ENCODE measurements at places on chromosomes 1 and 21.

DNA sequence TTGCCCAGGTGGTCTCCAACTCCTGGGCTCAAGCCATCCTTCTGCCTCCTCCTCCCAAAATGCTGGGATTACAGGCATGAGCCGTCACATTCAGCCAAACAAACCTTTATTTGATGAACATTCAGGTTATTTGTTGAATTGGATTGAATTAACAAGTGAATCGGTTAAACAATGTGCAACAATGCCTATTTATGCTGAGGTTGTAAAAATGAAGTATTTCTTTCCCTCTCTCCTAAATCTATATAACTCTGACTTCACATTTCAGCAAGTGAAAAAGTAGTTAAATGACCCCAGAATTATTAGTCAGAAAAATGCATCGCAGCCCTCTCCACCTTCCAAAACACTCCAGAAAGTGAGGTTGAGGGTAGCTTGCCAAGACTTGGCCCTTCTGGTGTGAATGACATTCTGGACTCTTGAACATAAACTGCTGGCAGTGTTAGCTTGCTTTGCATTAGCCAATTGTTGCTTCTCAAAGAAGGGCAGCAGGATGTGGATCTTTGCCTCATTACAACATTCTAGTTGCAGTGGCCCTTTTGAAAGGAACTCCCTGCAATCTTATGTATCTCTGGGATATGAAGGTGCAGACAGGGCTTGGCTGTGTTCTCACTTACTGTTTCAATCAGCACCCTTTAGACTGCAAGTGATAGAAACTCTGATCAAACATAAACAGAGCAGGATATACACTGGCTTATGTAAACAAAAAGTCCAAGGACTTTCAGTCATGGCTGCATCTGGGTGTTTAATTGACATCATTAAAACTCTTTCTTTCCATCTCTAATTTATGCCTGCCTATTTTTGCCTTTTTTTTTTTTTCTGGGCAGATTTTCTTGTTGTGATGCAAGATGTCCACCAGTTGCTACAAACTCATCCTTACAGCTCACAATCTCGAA, 22.4 kb downstream of the EDN2 start:
- DNase-seq = no peak

DNA sequence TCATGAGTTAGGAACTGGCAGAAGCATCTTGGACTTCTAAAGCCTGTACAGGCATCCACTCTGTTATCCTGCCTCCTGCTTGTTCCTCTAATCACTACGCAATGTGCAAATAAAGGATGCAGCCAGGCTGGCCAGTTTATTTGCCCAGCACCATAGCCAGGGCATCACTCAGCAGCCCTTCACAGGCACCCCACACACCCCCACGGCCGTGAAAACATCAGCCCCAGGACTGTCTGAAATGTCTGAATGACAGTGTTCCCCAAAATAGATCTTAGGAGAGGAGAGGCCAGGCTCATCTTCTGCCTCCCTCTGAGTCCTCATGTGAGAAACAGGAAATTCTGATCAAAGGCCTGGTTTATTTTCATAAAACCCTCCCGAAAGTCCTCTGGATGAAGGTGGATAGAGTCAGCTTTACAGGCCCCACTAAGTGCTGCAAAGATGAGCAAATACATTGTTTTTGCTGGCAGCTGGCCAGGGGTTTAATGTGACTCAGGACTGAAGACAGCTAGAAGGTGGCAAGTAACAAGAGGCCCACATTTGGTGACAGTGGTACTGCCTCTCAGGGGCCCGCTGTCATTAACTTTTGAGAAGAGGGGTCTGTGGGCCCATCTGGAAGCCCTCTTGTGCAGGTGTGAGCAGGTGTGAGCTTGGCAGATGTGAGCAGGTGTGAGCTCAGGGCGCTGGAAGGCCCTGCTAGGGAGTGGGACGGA, 32.9 kb downstream of the GRHL3 start:
- no peak for DNase-seq

- no peak for DNase-seq
These were observed 114.8 kb downstream of the KCNK1 start for GRCh38 chr1:233728721-233729120.

DNA sequence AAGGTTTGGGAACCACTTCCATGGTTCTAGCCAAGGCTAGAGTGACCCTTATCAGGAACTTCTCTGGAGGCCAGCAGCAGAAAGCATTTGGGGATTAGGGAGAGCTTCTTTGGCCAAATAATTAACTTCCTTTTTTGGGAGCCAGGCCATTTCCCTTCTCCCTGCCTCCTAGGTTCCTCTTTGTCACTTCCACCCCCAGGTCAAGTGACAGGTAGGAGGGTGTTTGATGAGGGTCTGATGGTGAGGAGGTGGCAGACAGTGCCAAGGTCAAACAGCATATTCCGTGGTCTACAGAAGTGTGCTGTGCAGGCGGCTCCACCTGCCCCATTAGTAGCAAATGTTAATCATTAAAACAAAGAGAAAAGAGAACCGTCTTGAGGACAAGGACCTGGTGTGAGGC, 1.9 kb upstream of the KCNA10 start:
- DNase-seq = no peak

- DNase-seq = no peak
These were observed 13.9 kb upstream of the COL18A1 start for GRCh38 chr21:45390831-45391742.

- DNase-seq = no peak
These were observed 851.2 kb upstream of the ADAMTS5 start for GRCh38 chr21:27817902-27818623.

- DNase-seq = no peak
These were observed 8.5 kb downstream of the MEF2D start for GRCh38 chr1:156492013-156492590.

DNA sequence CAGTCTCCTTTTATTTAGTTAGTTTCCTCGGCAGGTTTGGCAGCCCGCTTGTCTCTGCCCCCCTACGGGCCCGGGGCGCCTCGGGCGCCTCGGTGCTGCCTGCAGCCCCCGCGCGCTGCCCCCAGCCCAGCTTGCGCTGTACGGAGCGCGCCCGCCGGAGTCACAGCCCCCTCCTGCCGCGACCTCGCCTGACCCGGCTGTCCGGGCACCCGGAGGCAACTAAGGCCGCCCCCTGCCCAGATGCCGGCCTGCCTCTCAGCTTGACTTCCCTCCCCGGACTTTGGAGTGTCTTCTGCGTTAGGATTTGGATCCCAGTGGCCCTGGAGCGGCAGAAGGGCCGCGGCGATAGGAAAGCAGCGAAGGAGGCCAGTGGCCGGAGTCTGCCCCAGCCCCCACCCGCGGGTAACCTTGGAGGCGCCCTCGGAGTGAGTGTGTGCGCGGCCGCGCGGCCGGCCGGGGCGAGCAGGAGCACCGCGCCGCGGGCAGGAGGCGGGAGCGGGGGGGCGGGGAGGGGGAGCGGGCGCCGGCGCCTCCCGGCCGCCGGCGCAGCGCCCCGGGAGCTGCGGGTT, 7.6 kb downstream of the CDKN2C start:
- peak; percentile 53 for DNase-seq

GRCh38 chr1:180785291-180785690, 127.4 kb upstream of the KIAA1614 start:
- DNase-seq = no peak

GRCh38 chr1:229470406-229471043, 36.6 kb upstream of the ACTA1 start:
- no peak for DNase-seq

GRCh38 chr1:31064718-31065309, 703 bp downstream of the PUM1 start:
- DNase-seq = peak; percentile 49

GRCh38 chr21:36288651-36289243, 31.2 kb upstream of the MORC3 start:
- no peak for DNase-seq

DNA sequence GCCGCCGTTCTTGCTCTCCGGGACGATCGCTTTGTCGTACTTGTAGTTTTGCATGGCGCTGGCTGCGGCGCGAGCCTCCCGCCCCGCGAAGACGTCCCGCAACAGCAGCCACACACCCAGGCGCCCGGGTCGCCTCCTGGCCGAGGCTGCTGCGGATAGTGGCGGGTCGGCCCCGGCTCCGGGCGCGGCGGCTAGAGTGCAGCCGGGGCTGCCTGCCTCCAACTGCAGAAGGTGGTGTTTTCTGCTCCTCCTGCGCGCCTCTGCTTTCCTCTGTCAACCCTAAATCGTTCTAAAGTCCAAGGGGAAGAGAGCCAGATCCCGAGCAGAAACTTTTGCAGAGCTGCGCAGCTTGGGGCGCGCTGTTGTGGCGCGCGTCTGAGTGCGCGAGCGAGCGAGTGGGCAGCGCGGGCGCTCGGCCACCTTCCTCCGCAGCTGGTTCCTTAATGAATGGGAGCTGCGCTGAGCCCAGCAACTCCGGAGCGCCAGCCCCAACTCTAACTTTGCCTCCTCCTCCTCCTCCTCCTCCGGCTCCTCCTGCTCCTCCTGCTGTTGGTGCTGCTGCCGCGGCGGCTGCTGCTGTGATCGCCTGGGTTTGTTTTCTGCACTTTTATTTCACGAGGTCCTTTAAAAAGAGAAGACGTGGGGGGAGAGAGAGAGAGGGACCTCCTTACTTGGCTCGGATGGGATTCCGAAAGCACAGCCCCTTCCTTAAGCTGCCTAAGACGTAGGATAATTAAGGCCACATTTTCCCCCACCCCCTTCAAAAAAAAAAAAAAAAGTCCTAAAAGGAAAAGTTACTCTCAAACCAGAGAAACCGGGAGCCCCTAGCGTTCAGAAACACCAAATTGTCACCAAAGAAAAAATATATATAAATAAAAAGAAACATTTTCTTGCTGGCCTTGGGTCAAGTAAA, at the start of gene PLPP3:
TSS of gene PLPP3 (minus strand) at position 601 of the 913 bp plus-strand sequence. CDS start at position 54, 547 bp downstream.
- DNase-seq = peak; percentile 89

GRCh38 chr1:114369930-114370329, 141.1 kb downstream of the TRIM33 start:
- DNase-seq = no peak

- DNase-seq = no peak
These were observed 26.3 kb downstream of the RAB7B start for GRCh38 chr1:205976708-205977401.

DNA sequence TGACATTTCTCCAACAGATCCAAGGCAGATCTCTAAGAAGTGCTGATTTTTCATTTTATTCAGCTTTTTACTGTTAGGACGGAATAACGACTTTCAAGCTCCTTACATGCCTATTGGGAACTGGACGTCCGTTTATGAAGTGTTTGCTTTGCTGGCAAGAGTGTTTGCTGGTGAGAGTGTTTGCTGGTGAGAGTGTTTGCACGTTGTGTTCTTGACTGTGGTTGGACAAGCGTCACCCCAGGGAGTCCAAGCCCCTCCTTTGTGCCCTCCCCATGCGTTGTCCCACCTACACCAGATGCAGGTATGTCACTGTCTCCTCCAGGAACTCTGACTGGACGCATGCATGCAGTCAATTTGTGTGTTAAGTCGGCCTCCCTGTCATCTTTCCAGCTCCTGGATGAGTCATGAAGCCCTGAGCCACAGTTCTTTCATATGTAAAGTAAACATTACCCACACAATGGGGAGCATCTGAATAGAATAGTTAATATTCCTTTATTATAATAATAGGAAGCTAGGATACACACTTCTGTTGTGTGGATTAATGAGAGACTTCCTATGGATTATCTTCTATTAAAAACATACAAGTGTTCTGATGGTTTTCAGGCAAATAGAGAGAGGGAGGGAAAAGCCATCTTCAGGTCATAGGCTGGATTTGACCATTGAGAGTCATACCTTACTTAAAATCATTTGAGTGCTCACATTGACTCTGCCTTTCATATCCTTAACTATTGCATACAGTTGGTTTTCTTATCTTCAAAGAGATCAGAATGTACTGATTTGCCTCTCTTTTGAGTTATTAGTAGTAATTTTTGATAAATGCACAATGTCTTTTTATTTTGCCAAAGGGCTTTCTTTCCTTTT, 119.2 kb downstream of the GALNT2 start:
- no peak for DNase-seq

DNA sequence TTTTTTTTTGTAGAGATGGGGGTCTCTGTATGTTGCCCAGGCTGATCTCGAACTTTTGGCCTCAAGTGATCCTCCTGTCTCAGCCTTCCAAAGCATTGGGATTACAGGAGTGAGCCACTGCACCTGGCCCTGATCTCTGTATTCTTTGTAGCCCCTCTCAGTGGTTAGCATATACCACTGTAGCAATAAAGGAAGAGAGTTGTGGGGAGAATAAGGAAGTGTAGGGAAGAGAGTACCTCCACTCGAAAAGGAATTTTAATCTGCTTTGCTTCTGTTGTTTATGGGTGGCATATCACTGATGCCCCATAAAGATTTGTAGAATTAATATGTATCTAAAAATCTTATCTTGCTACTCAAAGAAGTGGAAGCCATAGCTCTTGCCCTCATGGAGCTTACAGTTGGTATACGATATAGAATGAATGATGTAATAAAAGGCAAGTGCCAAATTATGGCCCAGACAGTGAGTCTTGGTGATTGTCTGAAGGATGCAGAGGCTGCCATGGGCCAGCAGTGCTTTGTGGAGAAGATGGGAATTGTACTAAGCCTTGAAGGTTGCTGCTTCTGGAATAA, 96.0 kb downstream of the CLIC6 start:
- no peak for DNase-seq

- no peak for DNase-seq
These were observed 71.3 kb upstream of the TLR5 start for GRCh38 chr1:223214261-223214807.

- no peak for DNase-seq
These were observed 65.7 kb upstream of the FCGR2A start for GRCh38 chr1:161439280-161440232.
